ENCODE measurements at places on chromosomes 4 and X.

DNA sequence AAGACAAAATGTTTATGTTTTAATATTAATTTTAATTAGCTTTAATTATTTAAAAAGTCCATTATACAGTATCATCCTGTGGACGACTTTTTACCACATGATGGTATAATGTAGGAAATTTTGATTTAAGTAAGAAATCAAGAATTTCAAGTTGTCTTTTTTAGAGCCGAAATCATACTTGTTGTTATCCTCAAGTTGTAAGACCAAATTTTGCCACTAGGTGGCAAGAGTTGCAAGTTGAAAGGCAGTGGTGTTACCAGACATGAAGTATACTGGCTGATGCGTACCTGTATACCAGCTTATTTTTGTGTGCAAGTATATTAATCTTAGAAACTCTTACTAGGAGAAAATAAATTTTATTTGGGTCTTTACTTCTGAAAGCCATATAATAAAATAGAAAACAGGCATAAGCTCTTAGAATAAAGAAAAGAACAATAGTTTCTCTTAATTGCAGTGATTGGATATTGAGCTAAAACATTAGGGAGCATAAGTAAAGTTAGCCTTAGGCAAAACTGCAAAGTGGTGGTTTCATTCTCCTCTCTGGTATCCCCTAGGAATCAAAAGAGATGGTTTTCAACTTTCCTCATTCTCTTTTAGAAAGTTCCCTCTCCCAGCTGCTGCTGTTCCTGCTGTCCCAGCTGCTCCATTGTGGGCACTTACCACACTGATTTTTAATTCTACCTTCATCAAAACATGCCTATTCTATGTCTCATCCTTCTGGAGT, 118.0 kb upstream of the WDFY3 start:
- DNase-seq: peak; percentile 63

DNA sequence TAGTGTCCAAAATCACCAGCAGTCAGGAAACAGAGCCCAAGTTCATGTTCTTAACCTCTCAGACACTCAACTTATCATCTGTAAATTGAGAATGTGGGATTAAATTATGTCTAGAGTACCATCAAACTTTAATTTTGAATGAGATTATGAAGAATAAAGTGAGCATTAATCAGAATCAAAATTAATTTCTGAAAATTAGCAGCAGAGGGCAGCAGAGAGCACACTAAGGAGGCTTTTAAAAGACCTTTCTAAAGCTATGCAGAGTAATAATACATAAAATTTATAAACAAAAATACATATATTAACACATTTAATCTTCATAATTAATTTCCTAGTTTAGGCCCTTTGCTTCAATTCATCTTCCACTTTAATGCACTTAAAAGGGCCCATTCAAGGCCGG, 7.1 kb downstream of the TASL start:
- DNase-seq: peak; percentile 5

DNA sequence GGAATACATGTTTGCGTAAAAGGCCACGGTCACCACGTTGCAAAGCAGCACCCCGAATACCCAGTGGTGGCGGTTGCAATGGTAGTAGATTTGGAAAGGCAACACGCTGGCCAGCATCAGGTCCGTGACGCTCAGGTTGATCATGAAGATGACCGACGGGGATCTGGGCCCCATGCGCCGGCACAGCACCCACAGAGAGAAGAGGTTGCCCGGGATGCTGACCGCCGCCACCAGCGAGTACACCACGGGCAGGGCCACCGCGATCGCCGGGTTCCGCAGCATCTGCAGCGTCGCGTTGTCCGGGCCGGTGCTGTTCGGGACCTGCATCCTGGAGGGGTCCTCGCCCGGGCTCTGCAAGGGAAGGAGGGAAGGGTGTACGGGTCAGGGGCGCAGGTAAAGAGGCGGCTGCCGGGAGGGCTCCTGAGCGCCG, 13.5 kb upstream of the ASMTL start:
- DNase-seq: no peak

DNA sequence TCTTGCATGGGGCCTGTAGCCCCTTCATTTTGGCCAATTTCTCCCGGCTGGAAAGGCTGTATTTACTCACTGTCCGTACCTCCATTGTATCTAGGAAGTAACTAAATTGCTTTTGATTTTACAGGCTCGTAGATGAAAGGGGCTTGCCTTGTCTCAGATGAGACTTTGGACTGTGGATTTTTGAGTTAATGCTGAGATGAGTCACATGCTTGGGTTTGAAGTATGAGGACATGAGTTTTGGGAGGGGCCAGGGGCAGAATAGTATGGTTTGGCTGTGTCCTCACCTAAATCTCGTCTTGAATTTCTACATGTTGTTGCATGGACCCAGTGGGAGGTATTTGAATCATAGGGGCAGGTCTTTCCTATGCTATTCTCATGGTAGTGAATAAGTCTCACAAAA, 407.6 kb upstream of the NDST3 start:
- no peak for DNase-seq

- no peak for DNase-seq
Measured at GRCh38 chr4:13955551-13955950, 328.0 kb upstream of the BOD1L1 start.
